ENCODE measurements at places on chromosomes 3 and 15.

GRCh38 chr3:99872923-99873254 is 55.2 kb downstream of the CMSS1 start:
- DNase-seq: no peak

DNA sequence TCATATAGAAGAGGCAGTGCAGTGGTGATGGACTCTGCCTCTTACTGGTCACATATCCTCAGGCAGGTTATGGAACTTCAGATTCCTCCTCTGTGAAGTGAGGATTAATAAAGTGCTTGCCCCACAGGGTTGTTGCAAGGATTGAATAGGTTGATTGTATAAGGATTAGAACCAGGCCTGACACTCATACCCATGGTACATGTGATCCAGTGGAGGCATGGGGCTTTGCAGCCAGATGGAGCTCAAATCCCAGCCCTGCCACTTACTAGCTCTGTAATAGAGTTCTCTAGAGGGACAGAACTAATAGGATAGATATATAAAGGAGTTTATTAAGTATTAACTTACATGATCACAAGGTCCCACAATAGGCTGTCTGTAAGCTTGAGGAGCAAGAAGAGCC is 184.6 kb upstream of the EIF1B start:
- DNase-seq: no peak

DNA sequence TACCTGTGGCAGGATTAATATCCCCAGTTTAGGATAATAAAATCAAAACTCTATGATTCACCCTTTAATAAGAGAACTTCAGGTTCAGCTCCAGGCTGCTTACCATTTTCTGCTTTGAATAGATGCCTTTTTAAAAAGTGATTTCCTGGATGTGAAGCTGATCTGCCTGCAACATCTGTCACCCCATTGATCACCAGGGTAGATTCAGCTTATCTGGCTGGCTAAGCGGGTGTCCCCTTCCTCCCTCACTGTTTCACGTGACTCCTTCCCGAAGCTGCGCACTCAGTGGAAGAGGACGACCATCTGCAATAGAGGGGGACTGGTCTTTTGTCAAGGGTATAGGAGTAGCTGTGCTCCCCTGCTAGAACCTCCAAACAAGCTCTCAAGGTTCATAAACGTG is 128.1 kb downstream of the IL1RAP start:
- DNase-seq: no peak

- DNase-seq: no peak
Measured at GRCh38 chr15:91311986-91312385, 211.9 kb downstream of the SV2B start.

DNA sequence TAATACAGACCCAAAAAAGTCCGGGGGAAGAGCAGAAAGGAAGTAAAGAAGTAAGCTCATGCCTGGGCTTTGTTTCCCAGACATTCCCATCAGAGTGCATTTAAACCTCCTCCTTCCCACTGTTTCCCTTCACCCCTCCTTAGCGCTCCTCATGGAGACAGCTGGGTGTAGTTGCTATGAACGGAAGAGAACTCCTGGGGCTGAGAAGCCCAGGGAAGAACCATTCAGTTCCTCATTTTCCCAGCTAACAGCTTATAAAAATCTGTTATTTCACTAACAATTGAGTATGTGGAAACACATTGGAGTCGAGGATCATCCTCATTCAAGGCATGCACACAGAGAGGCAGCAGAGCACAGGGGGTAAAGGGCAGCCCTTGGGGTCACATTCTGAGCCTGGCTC is 299.3 kb downstream of the SHQ1 start:
- DNase-seq: no peak

- no peak for DNase-seq
Measured at GRCh38 chr3:37899101-37899707, 37.5 kb downstream of the CTDSPL start.

DNA sequence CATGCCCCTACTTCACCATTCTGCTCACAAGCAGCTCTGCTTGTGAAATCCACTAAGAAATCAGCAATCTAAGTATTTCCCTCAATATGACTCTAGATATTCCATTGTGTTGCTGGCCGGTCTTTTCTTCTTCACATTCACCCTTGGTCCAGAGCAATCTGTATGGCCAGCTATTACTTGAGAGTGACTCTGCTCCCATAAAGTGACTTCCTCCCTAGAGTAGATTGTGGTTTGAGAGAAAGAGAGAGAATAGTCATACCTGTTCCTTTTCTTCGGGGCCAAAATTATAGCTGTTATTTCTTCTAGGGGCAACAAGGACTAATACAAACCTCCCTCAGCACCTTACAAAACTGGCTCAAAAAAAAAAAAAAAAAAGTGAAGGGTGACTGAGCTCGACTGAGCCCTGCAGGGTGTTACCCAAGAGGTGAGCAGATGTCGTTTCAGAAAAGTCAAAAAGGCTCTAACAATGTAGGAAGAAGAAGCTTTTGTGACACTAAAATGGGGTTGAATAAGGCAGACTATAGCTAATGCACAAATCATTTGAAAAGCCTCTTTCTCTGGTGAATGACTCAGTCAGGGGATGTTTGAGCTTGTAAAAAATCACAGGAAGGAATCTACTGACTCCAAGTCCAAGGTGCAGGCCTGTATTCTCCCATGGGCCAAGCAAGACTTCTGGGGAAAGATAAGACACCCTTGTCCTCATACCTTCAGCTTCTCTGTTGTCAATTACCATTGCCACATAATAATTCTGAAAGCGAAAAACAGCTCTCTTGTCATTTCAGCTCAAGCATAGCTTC is 161.0 kb upstream of the SLC24A5 start:
- DNase-seq: no peak

DNA sequence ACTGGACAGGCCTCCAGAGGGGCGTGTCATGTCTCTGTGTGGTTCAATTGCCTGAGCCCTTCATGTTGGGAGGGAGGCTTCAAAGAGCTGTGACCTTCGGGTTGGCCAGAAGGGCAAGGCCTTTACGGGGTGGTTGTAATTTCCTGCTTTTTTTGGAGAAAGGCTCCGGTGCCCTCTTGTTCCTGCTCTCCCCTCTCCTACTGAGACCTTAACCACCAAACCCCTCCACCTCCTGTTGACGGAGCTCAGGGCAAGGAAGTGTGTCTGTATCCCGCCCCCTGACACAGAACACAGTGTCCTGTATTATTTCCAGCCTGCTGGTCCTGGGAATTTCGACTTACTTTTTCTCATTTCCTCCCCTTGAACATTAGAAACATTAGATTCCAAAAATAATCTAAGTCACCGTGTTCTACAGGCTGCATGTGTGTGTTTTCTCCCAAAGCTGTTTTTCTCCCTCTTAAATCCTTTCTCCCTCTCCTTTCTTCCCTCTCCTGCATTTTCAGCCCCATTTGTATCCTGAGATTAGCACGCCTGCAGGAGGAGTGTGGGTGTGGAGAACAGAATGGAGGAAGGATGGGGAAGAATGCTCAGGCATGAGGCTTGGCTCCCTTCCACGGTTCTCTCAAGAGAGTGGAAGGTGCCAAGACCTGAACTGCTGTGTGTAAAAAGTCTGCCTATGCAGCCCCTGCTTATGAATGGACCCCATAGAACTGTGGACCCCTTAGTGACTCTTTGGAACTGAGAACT is 285.4 kb upstream of the ROPN1 start:
- no peak for DNase-seq

DNA sequence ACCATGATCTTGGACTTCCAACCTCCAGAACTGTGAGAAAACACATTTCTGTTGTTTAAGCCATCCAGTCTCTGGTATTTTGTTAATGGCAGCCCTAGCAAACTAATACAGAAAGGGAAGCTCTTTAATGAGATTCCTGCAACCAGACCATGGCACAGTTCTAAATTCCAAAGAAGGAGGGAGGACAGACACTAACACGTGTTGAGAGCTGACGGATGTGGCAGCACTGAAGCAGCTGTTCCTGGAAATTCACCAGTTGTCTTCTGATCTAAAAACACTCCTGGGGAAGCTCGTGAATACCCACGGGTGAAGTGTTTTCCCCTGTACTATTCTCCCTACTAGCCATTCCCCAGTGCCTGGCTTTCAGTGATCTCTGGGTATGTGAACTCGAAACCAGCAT is 56.7 kb downstream of the RPL22L1 start:
- no peak for DNase-seq

- no peak for DNase-seq
Measured at GRCh38 chr15:58423831-58424608, 7.8 kb upstream of the LIPC start.

DNA sequence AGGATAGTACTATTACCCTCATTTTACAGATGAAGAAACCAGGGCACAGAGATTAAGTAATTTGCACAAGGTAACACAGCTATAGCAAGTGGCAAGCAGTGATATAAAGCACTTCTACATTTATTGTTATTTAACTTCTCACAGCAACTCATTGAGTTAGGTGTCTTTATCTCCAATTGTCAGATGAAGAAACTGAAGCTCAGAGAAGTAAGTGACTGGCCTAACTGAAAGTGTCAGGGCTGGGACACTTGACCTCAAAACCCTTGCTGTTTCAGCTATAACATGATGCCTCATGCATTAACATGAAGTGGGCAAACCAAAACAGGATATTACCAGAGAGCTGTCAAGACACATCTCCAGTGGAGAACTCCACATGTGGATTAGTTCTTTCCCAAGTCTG is 65.8 kb upstream of the LEKR1 start:
- no peak for DNase-seq

DNA sequence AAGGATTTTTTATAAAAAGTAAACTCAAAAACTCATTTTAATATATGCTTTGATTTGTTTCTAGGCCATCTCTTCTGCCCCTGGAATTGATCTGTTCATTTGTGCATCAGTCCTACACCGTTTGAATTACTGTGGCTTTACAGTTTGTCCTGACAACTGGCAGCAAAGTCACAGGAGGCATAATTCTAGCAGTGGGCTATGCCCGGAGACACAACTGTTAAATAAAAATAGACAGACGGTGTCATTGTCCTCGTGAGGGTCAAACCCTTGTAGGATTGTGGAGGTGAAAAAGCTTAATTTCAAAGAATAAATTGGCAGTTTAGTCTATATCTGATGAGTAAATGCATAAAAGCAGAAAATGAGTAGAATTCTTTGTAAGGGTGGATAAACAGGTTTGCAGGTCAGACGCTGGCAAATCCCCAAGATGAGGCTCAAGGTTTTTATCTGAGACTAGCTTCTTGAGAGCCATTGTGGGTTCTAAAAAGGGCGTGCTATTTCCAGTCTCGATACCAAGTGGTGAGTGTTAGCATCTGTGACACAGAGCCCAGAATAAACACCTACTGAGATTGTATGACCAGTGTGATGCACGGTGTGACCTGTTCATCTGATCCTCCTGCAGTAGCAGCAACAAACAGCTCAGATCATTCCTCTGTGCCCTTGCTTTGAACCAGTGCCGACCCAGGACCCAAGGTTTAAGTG is 51.5 kb upstream of the SLCO3A1 start:
- no peak for DNase-seq

DNA sequence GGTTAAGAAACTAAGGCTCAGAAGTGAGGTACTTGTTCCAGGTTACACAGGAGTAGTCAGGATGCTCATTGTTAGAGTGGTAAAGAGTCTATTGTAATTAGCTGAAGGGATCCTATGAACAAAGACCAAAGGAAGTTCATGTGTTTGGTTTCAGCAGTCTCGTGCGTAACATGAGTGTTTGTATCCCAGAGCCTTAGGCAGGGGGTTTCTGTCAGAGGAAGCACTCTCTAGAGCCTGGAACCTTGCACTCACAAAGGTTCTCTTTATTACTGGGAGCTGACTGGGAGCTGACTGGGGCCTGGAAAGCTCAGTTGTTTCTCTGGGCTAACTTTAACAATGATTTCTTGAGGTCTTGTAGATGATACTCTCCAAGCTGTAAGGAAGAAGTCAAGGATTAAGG is 3.9 kb downstream of the ZNF197 start:
- DNase-seq: no peak

- DNase-seq: no peak
Measured at GRCh38 chr3:184726497-184726896, 14.6 kb upstream of the MAGEF1 start.

- DNase-seq: no peak
Measured at GRCh38 chr3:122948408-122948807, 79.2 kb downstream of the SEMA5B start.

- no peak for DNase-seq
Measured at GRCh38 chr3:14455571-14456317, 53.3 kb downstream of the SLC6A6 start.

GRCh38 chr3:59565125-59565524 is 515.3 kb upstream of the CFAP20DC start:
- DNase-seq: no peak

- DNase-seq: no peak
Measured at GRCh38 chr3:118766306-118766669, 268.4 kb downstream of the IGSF11 start.

DNA sequence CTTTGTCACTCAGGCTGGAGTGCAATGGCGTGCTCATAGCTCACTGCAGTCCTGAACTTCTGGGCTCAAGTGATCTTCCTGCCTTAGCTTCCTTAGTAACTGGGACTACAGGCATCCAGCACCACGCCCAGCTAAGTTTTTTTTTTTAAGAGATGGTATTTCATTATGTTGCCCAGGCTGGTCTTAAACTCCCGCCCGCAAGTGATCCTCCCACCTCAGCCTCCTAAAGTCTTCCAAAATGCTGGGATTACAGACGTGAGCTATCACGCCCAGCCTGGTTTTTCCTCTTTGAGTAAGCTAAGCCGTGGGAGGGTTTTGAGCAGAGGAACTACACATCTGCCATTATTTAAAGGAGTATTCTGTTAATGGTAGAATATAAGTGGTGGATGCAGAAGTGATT is 7.4 kb upstream of the LRRFIP2 start:
- no peak for DNase-seq

- DNase-seq: no peak
Measured at GRCh38 chr3:45975686-45976085, 19.9 kb downstream of the FYCO1 start.

GRCh38 chr3:169118666-169119370 is 544.7 kb downstream of the MECOM start:
- DNase-seq: no peak

DNA sequence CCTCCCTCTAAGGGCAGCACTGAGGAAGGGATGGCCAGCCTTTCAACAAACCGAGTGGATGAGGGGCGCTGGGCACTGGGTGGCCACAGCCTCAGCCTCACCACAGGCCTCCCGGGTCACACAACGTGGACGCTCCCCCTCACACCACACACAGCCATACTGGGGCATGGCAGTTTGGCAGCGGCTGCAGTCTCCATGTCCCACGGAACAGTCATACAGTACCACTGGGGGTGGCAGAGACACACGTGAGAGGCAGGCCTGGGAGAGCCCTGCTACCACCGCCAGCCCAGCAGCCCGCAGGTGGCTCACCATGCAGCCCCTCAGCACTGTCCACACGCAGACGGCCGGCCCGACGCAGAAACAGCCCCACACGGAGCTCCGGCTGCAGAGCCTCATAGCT is 11.7 kb downstream of the PLXNB1 start:
- no peak for DNase-seq
